ENCODE measurements at places on chromosomes 16 and 17.
A peak's percentile ranks its signal among the peaks of the same experiment; 100 is the strongest.

GRCh38 chr17:82815790-82816305 lies 24.0 kb downstream of the ZNF750 start:
- no peak for DNase-seq

GRCh38 chr17:35791681-35792350 lies 3.6 kb downstream of the MMP28 start:
- no peak for DNase-seq

DNA sequence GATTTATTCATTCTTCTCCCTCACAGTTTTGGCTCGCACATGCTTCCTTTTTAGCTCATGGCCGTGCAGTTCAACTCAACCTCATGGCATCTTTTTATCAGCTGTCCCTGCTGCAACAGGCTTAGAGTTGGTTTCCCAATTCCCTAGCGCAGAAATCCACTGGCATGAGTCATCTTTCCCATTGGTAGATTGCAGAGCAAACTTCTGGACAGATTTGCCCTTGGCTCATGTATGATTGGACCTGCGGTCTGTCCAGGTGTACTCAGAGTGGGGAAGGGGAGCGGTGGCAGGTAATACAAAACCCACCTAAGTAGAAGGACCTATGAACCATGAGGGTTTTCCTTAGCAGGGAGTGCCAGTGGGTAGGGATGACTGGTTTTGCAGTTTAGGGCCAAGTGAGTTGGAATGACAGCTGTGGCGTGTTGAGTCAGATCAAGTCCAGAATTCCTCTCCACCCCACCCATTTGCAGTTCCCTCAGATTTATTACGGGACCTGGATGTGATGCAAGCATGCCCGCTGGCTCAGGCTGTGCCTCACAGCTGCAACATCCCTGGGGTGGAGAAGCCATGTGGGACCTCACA lies 584.7 kb downstream of the WWOX start:
- peak; percentile 93 for DNase-seq

GRCh38 chr17:42230225-42230624 lies 35.9 kb upstream of the GHDC start:
- no peak for DNase-seq

GRCh38 chr16:85162478-85163277 lies 50.4 kb upstream of the CIBAR2 start:
- DNase-seq: peak; percentile 84

DNA sequence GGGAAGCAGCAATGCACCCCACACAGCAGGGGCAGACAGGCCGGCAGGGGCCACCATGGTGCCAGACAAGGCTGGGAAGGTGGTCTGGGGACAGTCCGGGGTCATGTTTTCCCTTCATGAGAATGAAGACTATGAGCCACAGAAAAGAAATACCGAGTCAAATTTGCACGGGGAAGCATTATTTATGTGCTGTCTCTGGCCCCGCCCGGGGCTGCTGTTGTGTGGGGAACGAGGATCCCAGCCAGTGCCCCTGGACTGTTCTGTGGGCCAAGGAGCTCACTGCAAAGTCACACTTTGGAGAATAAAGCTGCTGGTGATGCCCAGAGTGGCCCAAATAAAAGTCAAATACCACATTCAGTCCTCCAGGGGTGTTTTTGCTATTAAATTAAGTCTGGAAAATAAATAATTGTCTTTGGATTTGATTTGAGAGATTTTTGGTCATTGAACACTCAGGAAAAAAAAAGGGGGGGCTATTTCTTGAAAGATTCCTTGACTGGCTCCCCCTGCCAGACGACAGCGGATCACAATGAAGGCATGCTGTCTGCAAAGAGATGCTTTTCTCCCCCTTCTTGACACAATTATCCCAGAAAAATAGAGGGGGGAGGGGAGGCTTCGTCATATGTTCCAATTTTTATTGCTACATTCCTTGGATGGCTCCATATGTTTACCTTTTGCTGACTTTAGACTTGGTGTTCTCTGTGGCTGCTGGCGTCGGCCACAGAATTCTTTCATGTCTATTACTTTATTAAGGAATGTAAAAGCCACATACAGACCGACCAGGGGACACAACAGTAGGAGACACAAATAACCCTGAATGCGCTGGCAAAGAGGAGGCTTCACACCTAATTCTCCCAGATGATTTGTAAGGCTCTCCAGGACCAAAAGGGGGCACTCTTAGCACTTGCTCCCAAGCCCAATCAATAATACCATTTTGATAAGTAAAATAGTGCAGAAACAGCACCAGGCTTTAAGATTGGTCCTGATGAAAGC lies 27.1 kb upstream of the ANKFN1 start:
- DNase-seq: no peak

GRCh38 chr17:59406808-59407381 lies 75.4 kb downstream of the YPEL2 start:
- no peak for DNase-seq

- peak; percentile 91 for DNase-seq
Measured at GRCh38 chr17:9239793-9240658, 218.7 kb downstream of the NTN1 start.

DNA sequence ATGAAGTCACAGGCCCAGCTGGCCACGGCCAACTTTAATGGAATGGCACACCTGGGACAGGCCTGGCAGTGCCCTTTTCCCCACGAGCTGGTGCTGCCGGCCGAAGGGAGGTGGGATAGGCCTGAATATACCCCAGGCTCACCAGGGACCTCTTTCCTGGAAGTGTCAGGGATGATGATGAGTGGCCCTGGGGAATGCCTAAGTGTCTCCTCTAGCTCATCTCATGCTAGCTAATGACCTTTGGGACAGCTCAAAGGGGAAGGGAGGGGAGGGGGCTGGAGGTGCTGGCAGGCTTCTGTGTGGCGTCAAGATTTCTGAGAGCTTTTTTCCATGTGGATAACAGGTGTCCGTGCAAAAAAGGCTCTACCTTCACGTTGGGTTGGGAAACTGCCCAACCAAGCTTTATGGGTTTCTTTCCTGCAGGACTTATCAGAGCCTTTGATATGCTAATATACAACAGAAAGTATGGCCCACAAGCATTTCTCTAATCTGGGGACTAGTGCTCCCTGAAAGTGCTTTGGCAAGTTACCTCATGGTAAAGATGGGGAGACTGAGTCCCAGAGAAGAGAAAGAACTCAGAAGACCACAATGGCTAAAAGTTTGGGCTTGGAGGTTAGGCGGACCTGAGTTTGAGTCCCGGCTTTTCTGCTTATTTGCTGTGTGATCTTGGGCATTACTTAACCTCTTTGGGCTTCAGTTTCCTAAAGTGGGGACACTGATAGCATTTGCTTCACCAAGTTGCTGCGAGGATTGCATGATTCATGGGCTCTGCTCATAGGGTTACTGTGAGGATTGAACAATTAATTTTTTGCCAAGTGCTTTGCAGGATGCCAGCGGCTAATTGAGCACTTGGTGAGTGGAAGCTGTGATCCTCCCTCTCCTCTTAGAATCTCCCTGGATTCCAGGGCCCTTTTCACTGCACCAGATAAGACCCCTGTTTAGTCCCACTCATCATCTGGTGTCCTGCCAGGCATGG lies 14.0 kb downstream of the ADGRG1 start:
- no peak for DNase-seq

DNA sequence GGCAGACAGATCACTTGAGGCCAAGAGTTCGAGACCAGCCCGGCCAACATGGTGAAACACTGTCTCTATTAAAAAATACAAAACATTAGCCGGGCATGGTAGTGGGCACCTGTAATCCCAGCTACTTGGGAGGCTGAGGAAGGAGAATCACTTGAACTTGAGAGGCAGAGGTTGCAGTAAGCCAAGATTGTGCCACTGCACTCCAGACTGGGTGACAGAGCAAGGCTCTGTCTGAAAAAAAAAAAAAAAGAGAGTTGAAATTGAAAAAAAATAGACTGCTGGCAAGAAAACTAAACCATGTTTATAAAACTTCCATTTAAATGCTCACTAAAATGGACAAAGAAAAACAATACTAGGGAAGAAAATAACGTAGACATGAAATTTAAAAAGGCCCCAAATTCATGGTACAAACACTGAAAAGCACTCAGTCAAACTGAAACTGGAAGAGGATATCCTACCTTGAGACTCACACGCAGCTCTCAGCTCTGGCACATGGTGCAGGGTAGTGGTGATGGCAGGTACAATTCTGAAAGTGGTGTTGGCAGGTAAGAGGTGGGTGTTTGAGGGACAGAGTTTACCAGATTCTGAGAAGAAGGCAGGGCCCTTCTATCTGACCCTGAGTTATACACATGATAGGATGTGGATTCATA lies 19.3 kb downstream of the CNTROB start:
- DNase-seq: no peak

GRCh38 chr17:36715951-36716350 lies 114.6 kb downstream of the MRM1 start:
- no peak for DNase-seq

GRCh38 chr16:79284766-79285165 lies 315.8 kb downstream of the MAF start:
- no peak for DNase-seq

Measured in coronary artery (tissue), 2 donors.